ENCODE measurements at places on chromosomes 13 and 19. TPM values are rescaled to one million over a fixed set of nuclear protein-coding genes. Genes with fewer than 3 reads are reported as not detected.

ALKBH6 gene
- total RNA-seq: 49.0 TPM

DNA sequence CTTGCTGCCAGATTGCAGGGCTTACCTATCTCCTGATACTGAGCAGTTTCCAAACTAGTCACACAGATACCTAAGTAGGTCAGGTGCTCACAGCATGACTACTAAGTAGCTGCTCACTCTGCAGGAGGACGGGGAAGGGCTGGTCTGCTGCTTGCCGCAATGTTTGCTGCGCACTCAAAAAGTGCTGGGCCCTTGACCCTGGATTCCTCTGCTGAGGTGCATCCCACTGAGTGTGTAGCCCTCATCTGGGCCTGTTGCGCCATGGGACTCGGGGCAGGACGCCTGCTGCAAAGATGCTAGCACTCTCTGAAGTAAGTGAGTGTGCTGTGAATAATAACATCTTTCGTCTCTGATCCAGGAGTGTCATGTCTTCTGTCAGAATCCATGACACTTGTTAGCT, 59.2 kb upstream of the MEDAG start:
- no peak for DNase-seq
- no peaks in the 10 kb centered on the region for H3K4me1 ChIP-seq
- no peaks in the 10 kb centered on the region for H3K27me3 ChIP-seq
- H3K36me3 ChIP-seq: no peaks in the 10 kb centered on the region

GRCh38 chr13:36769126-36769525, 49.9 kb upstream of the RFXAP start:
- no peaks in the 10 kb centered on the region for H3K27me3 ChIP-seq
- no peak overlapping the region for H3K27ac ChIP-seq
- H3K4me1 ChIP-seq: no peaks in the 10 kb centered on the region
- H3K4me3 ChIP-seq: no peak overlapping the region

GRCh38 chr19:37964109-37964508, 57.1 kb downstream of the SIPA1L3 start:
- no peaks in the 10 kb centered on the region for H3K36me3 ChIP-seq
- H3K27ac ChIP-seq: no peak overlapping the region
- H3K4me1 ChIP-seq: no peaks in the 10 kb centered on the region
- H3K27me3 ChIP-seq: no peaks in the 10 kb centered on the region
- DNase-seq: no peak

DNA sequence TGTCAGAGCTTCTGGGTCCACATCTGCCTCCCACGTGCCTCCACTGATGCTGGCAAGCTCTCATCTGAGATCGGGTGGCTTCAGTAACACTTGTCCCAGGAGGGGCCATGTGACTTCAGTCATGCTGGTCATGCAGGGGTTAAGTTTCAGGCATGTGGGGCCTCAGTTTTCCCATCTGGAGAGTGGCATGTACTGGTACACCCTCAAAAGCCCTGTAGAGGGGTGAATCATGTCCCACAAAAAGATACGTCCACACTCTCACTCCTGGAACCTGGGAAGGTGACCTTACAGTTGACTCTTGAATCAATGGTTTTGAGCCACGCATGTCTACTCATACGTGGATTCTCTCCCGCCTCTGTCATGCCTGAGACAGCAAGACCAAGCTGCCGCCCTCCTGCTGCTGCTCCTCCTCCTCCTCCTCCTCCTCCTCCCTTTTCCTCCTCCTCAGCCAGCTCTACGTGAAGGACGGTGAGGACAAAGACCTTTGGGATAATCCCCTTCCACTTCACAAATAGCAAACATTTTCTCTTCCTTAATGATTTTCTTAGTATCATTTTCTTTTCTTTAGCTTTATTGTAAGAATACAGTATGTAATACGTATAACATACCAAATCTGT, 53.7 kb downstream of the COMP start:
- no peak overlapping the region for H3K27ac ChIP-seq
- DNase-seq: no peak
- no peaks in the 10 kb centered on the region for H3K36me3 ChIP-seq
- no peaks in the 10 kb centered on the region for H3K27me3 ChIP-seq
- no peak overlapping the region for H3K4me3 ChIP-seq
